ENCODE measurements at places on chromosomes 4 and X.
A peak's percentile ranks its signal among the peaks of the same experiment; 100 is the strongest.

- DNase-seq, result no peak
These were observed 252.0 kb upstream of the DIAPH2 start for GRCh38 chrX:96432647-96433046.

GRCh38 chr4:60133375-60133774, 1066.8 kb upstream of the ADGRL3 start:
- no peak for DNase-seq

- DNase-seq, result no peak
These were observed 32.7 kb upstream of the CRMP1 start for GRCh38 chr4:5925419-5926200.

DNA sequence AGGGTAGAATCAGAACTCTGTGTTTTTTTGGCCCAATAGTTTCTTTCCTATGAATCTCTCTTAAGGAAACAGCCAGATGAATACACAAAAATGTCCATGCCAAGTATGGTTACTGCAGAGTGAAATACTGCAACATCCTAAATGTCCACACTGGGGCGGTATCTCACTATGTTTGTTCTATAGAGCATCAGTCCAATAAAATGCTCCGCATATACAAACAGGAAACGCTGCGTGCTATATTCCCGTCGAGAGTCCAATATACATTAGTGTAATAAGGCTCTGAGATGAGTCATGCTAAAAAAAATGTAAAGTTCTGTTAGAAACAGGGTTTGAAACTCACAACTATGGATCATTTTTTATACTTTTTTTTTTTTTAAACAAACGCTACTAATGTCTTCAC, 72.9 kb upstream of the ENOX2 start:
- peak; percentile 23 for DNase-seq

- no peak for DNase-seq
These were observed 29.9 kb downstream of the NSD2 start for GRCh38 chr4:1901127-1901526.

DNA sequence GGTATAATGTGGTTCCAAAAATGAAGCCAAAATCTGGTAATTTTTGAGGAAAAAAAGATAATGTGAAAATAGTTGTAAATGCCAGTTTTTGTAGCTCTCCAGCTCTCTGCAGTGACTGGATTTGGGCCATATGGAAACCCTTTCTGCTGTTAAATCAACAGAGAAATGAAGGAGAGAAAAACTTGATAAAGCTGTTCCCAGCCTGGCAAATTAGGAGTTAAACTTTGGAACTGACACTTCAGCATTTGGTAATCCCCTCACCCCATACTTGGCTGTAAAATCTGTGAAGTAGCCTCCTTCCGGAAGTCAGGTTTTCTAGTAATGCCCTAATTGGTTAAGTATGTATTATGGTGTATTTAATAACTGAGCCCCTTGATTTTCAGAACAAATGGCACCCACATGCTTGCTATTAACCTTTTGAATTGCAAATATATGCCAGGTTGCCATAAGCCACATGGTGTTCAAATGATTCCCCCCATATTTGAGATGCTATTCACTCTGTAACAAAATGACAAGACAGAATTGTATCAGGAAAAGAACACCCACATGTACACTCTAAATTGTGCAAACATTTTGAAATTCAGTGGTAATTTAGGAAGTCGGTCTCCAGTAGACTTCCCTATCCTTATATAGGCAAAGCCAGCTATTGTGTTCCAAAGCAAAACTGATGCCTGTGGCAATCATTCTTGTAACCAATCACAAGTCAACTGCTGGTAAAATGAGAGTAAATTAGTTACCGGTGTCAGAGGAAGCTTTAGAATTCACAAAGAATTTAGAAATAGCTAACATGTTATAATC, 96.3 kb upstream of the ADAMTS3 start:
- DNase-seq, result no peak

DNA sequence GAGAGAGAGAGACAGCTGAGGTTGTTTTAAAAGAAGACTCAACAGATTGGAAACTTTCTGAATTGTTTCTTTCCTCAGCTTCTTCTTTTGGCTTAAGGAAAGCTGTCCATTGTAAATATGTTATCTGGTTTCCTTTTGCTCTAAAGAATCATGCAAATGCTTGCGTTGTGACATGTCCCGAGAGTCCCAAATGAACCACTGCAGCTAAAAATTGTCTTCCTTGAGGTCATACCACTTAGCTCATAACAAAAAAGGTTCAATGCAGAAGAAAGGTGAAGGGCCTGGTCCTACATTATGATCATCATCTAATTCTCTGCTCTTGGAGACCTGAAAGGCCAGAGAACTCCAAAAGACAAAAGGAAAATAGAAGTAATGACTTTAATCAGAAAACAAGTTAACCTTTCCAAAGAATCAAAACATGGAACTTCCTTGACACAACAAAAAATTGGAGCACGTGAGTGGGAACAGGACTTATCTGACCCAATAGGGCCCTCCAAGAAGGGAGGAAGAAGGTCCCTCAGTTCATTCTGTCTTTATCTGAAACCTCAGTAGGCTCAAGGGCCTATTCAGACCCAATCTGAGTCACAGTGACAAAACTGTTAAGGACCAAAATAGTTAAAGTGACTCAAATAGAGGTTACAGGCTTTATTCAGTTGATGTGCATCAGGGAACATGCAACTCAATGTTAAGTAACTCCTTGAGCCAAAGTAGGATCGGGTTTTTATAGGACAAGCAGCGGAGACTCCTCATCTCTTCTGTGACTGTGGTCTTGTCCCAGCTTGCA, 14.7 kb upstream of the VSIG1 start:
- DNase-seq, result no peak

- no peak for DNase-seq
These were observed 24.5 kb upstream of the VEGFC start for GRCh38 chr4:176817204-176817603.

DNA sequence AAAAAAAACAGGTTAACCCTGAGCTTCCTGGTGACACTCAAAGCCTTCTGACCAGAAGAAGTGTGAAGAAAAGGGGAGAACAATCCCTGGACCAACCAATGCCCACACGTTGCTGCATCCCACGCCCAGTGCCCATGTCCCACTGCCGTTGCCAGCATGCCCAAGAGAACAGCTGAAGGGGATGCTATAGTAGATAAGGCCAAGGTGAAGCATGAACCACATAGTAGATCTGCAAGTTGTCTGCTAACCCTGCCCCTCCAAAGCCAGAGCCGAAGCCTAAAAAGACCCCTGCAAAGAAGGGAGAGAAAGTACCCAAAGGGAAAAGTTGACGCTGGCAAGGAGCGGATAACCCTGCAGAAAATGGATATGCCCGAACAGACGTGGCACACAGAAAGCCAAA, 11.3 kb upstream of the CD38 start:
- DNase-seq, result no peak

DNA sequence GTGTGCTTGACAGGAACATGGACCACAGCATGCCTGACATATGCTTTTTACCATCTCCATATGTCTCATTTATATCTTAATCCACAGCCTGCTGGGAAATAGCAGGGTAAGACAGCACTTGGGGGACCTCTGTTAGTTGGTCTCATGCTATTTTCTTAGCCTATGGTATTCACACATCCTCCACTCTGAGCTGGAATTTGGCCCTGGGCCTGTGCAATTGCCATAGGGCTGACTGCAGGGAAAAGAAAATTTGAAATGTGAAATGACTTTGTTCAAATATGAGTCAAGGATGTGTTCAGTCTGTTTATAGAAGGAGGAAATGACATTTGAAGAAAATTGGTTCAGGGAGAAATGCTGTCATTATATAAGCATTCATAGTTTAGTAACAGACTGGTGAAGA, 9.6 kb upstream of the MAP7D3 start:
- no peak for DNase-seq

- no peak for DNase-seq
These were observed 834 bp downstream of the NHS start for GRCh38 chrX:17375637-17376430.

DNA sequence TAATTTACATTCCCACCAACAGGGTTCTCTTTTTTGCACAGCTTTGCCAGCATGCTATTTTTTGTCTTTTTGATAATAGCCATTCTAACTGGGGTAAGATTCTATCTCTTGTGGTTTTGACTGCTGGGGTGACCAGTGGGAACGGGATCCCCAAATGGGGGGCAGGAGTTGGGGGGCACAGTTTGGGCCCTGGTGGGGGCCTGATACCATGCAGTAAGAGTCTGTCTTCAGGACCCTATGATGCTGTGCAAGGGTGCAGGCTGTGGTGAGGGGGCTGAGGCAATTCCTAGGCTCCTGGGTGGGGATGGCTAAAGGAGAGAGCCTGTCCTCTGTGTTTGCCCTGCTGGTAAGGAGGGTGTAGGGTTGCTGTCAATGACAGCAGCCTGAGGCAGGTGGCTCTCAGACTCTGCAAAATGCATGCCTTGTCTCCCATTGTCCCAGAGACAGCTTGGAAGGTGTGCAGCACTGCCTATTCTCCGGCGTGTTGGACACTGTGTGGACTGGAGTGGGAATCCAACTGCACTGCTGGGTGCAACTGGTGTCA, 172.7 kb upstream of the ARHGAP24 start:
- DNase-seq, result no peak

GRCh38 chrX:5314148-5314547, 914.5 kb downstream of the NLGN4X start:
- no peak for DNase-seq

GRCh38 chr4:38865445-38865844, 2.2 kb upstream of the FAM114A1 start:
- no peak for DNase-seq

GRCh38 chr4:110196871-110197528, 1.4 kb downstream of the ELOVL6 start:
- no peak for DNase-seq

DNA sequence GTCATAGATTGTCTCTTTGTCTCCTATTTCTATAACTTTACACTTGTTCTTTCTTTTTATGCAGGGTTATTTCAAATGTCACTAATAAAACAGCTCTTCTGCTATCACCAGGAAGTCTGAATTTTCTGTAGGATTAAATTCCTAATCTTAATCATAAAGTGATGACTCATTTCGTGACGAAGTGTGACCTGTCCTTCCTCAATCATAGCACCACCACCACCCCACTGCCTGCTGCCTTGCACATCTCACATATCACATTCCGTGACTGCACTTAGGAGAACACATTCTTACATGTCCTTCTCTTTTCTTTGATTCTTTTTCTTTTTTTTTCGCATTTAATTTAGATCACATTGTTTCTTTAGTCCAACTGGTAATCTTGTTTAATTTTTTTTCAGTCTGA, 57.7 kb upstream of the UGT2B7 start:
- DNase-seq, result no peak

- DNase-seq, result no peak
These were observed 127.3 kb downstream of the TMA16 start for GRCh38 chr4:163621821-163622220.

GRCh38 chrX:121365572-121366161, 318.3 kb downstream of the GLUD2 start:
- DNase-seq, result no peak

DNA sequence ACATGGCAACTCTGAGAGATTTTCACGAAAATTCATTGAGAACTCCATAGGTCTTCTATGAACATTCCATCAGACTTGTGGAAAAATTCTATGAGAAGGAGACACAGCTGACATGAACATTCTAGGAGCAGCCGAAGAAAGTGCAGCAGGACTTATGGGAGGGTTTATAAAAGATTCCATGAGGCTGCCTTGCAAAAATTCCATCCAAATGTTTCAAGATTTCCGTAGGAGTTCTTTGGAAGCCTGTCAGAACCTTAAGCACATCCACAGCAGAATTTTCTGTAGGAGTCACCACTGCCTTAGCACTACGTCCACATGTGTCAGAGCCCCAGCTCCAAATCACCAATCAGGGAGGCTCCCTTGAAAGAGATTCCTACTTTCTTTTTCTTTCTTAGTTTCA, 67.0 kb upstream of the MSX1 start:
- DNase-seq, result no peak

- DNase-seq, result no peak
These were observed 232.3 kb downstream of the FRMPD4 start for GRCh38 chrX:12370497-12370986.

DNA sequence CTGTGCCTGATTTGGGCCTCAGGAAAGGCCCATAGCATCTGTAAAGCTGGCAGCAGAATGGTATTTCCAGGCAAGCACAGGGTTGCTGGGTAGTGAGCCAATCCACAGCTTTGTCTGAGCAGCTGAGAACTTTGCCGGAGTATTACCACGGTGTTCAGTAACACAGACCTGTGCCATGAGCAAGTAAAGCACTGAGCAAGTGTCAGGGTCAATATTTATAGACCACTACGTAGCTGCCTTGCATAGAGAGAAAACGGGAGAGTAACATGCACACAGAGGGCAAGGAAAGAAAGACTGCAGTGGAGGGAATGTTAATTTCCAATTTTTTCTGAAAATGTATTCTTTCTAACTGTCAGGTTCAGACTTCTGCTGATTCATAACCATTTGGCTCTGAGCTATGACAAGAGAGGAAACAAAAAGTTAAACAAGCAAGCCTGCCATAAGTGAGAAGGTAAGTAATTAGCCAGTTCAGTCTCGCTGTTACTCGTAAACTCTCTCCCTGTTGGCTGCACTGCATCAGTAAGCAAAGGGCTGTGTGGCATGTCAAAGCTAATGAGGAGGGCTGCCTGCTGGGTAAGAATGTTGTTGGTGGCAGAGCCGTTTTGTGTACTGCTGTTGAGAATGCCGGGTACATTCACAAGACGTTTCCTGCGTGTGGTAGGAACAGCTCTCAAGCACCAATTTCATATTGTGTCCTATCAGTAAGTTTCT, 238.1 kb downstream of the BMPR1B start:
- DNase-seq, result no peak

GRCh38 chrX:11143931-11144678, 33.0 kb downstream of the HCCS start:
- peak; percentile 65 for DNase-seq

GRCh38 chr4:5028480-5028879, 9.2 kb upstream of the CYTL1 start:
- DNase-seq, result no peak

- DNase-seq, result no peak
These were observed 310.4 kb downstream of the SPRY1 start for GRCh38 chr4:123706973-123707372.

GRCh38 chr4:123046096-123046495, 123.7 kb upstream of the NUDT6 start:
- no peak for DNase-seq

GRCh38 chrX:106783716-106784115, 18.8 kb upstream of the TBC1D8B start:
- no peak for DNase-seq

DNA sequence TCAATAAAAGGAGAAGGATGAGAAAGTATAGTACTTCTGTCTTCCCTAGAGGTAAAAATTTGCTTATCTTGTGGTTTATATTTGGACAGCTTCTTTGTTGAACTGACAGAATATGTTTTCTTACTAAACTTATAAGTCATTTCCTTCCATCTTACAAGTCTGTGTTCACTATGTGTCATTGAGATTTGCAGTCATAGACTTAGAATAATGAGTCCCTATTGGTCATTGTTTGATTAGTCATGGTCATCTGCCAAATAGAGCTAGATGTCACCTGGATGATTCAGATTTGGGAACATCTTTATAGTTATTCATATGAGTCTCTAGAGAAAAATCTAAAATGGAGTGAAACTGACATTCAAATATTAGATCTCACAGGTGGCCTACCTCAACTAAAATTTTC, 51.5 kb downstream of the SPATA18 start:
- no peak for DNase-seq

- no peak for DNase-seq
These were observed 595.0 kb downstream of the GLUD2 start for GRCh38 chrX:121642415-121642814.

Measured in smooth muscle cell of the brain vasculature (primary cell).